ENCODE measurements at places on chromosomes 16 and 17.

GRCh38 chr17:82636626-82637598 lies 11.3 kb downstream of the WDR45B start:
- DNase-seq = no peak

- DNase-seq = no peak
Measured at GRCh38 chr17:43745541-43745940, 13.1 kb downstream of the SOST start.

- no peak for DNase-seq
Measured at GRCh38 chr16:2260250-2260649, 7.7 kb downstream of the RNPS1 start.

DNA sequence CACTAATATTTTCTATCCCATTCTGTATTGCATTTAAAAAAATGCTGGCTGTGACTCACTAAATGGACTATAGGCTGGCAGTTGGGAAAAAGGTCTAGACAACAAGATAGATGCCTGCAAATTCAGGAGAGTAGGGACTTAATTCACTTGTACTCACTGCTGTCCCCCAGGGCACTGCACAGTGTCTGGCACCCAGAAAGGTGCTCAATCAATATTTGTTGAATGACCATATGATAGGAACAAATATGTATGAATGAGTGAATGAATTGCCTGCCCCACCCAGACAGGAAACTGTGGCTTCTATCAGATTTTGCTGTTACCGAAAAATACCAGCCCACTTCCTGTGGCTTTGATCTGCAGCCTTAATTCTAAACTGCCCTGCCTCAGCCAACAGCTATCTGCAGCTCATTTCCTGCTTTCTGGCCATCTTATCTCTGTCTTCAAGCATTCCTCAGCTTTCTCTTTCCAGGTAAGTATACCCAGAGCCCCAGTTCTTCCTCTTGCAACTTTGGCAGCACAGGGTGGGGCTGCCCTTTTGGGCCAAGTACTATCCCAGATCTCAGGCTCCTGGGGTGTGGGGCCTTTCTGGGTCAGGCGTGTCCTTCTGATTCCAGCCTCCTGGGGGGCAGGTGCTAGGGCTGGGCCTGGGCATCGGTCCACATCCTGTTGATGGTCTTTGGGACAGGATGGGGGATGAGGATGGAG lies 15.3 kb upstream of the TNS4 start:
- DNase-seq = no peak

GRCh38 chr17:60161598-60162330 lies 12.0 kb downstream of the CA4 start:
- no peak for DNase-seq

Data from head of caudate nucleus (tissue), 42 donors.